ENCODE measurements at places on chromosomes 12 and 14. TPM values are rescaled to one million over a fixed set of nuclear protein-coding genes. Genes with fewer than 3 reads are reported as not detected.

HSPB8 gene
- 68.6 TPM for total RNA-seq

TUNAR gene
- not detected for total RNA-seq

NEDD8 gene
- 163 TPM for total RNA-seq

OTUB2 gene
- 1.2 TPM for total RNA-seq

SSPN gene
- total RNA-seq = 6.9 TPM

DCN gene
- total RNA-seq = 966 TPM

LMBR1L gene
- 39.9 TPM for total RNA-seq

FAM181A gene
- total RNA-seq = 1.1 TPM

ATF1 gene
- total RNA-seq = 33.0 TPM

ASCL1 gene
- total RNA-seq = not detected

PTPRR gene
- total RNA-seq = 0.68 TPM

RND1 gene
- 28.1 TPM for total RNA-seq

NTF3 gene
- 0.79 TPM for total RNA-seq

TESPA1 gene
- 1.2 TPM for total RNA-seq

P3H3 gene
- 33.6 TPM for total RNA-seq

SERPINA5 gene
- 3.2 TPM for total RNA-seq

TTC5 gene
- 16.6 TPM for total RNA-seq

NPFF gene
- not detected for total RNA-seq

TMEM117 gene
- 3.9 TPM for total RNA-seq

STYK1 gene
- 1.9 TPM for total RNA-seq

ESPL1 gene
- total RNA-seq = 4.1 TPM

PRKD1 gene
- total RNA-seq = 13.6 TPM

TEX22 gene
- total RNA-seq = 1.7 TPM

ERP27 gene
- 16.2 TPM for total RNA-seq

KLRD1 gene
- 4.6 TPM for total RNA-seq
